ENCODE measurements at places on chromosomes 4 and X.

- H3K27me3 ChIP-seq = no peaks in the 10 kb centered on the region
- no peaks in the 10 kb centered on the region for H3K4me1 ChIP-seq
- no peak overlapping the region for H3K27ac ChIP-seq
- no peak for DNase-seq
- H3K36me3 ChIP-seq = no peaks in the 10 kb centered on the region
- H3K4me3 ChIP-seq = no peak overlapping the region
Observed at GRCh38 chr4:64796581-64796980, 387.3 kb upstream of the TECRL start.

DNA sequence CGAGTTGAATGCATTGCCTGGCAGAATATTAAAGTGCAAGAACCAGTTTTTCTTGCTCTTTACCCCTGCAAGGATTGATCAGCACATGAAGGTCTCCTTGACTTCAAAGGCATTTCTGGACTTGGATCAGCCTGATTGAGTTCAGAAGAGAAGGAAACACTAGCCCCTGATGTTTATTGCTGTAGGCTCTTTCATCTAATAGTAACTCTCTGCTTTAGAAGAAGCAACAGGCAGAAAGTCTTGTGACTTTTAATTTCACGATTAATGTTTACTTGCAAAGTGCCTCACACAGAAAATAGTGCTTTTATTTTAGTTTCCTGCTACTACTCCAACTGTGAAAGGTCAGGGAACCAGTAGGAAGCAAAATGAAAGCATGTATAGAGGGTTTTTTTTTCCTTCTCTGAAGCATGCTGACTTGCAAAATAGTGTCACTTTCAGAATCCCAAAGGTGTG lies 69.1 kb downstream of the PCDH7 start:
- H3K4me1 ChIP-seq = no peaks in the 10 kb centered on the region
- H3K4me3 ChIP-seq = no peak overlapping the region
- H3K27ac ChIP-seq = no peak overlapping the region
- H3K27me3 ChIP-seq = no peaks in the 10 kb centered on the region

DNA sequence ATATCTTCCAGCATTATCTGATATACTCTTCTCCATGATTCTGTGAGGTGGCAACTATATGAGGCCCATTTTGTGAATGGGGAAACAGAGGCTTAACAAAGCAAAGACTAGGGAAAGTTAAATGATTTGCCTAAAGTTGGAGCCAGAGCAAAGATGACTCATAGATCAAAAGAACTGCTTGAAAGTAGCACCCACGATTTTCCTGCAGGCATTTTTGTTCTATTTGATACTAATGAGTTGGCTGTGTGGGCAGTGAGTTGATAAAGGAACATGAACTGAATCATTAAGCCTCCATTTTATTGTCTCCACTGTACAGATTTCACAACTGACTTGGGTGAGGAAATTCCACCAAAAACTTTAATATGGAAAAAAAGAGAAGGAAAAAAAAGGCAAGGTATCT lies 138.9 kb upstream of the IGFBP7 start:
- H3K4me3 ChIP-seq = no peak overlapping the region
- H3K4me1 ChIP-seq = no peaks in the 10 kb centered on the region
- H3K27ac ChIP-seq = no peak overlapping the region
- H3K27me3 ChIP-seq = no peaks in the 10 kb centered on the region
- no peaks in the 10 kb centered on the region for H3K36me3 ChIP-seq
- no peak for DNase-seq

- H3K36me3 ChIP-seq = peaks cover 4% of the 10 kb centered on the region
- peaks cover 7% of the 10 kb centered on the region for H3K27me3 ChIP-seq
- no peak overlapping the region for H3K27ac ChIP-seq
- H3K4me3 ChIP-seq = no peak overlapping the region
Observed at GRCh38 chrX:77930581-77930980, 20.1 kb downstream of the ATP7A start.

GRCh38 chrX:15059474-15059873 lies 186.3 kb downstream of the MOSPD2 start:
- no peaks in the 10 kb centered on the region for H3K36me3 ChIP-seq
- no peak overlapping the region for H3K27ac ChIP-seq
- H3K27me3 ChIP-seq = peaks cover 43% of the 10 kb centered on the region
- DNase-seq = no peak
- H3K4me1 ChIP-seq = no peaks in the 10 kb centered on the region

DNA sequence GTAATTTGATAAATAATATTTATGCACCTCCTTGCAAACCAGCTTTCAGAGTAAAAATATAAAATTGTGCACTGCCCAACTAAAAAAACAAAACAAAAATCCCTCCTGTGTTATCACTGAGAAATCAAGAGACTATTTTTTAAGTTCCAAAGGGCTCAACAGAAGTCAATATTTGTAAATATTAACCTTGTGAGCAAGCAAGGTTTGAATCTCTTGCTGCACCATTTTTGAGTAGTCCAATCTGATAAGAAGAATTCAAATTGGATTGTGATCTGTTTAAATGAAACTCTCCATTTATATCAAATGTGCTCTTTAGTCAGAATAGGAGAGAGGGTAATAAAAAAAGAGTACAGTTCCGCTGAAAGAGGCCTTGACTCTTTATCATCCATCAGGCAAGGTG lies 520.2 kb downstream of the RAB28 start:
- no peaks in the 10 kb centered on the region for H3K27me3 ChIP-seq
- no peaks in the 10 kb centered on the region for H3K4me1 ChIP-seq
- H3K36me3 ChIP-seq = no peaks in the 10 kb centered on the region
- no peak overlapping the region for H3K4me3 ChIP-seq
- no peak for DNase-seq

DNA sequence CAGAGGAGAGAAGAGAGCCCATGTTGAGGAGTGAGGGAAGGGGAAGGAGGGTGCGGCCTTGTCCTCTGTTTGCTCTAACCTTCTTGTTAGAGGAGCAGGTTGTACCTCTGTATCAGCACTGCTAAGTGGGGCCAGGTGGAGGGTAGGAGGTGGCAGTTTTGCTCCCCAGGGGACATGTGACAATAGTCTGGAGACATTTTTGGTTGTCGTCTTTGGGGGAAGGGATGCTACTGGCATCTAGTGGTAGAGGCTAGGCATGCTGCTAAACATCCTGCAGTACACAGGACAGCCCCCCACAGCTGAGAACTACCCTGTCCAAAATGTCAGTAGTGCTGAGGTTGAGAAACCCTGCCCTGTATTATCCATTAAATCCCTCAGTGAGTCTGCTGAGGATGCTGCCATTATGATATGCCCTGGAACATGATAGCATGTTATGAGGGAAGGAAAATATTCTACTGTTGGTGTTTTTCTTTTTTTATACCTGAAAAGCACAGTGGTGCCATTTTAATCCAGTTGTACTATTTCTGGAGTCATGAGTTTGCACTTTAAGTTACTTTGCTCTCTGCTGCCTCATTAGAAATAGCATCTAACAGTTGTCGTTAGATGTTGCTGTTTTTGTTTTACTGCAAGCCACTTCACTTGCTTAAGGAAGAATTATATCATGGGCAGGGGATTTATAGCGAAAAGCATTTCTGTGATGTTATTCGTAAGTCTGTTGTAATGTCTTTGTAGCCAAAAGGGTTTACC lies 90.6 kb downstream of the LRP2BP start:
- DNase-seq = peak; percentile 30
- H3K27me3 ChIP-seq = no peaks in the 10 kb centered on the region
- H3K27ac ChIP-seq = no peak overlapping the region
- no peaks in the 10 kb centered on the region for H3K4me1 ChIP-seq

- H3K36me3 ChIP-seq = peaks cover 8% of the 10 kb centered on the region
- peak overlapping the region; percentile 6 for H3K27ac ChIP-seq
- H3K27me3 ChIP-seq = peaks cover 14% of the 10 kb centered on the region
- no peak overlapping the region for H3K4me3 ChIP-seq
Observed at GRCh38 chrX:110181459-110182137, 136.3 kb downstream of the AMMECR1 start.

GRCh38 chr4:127832585-127832984 lies 48.1 kb upstream of the PLK4 start:
- no peaks in the 10 kb centered on the region for H3K27me3 ChIP-seq
- no peaks in the 10 kb centered on the region for H3K36me3 ChIP-seq
- H3K4me3 ChIP-seq = no peak overlapping the region
- no peak overlapping the region for H3K27ac ChIP-seq

- peaks cover 33% of the 10 kb centered on the region for H3K4me1 ChIP-seq
- no peak overlapping the region for H3K4me3 ChIP-seq
- no peaks in the 10 kb centered on the region for H3K36me3 ChIP-seq
- no peaks in the 10 kb centered on the region for H3K27me3 ChIP-seq
Observed at GRCh38 chr4:78653655-78654054, 102.1 kb downstream of the ANXA3 start.

DNA sequence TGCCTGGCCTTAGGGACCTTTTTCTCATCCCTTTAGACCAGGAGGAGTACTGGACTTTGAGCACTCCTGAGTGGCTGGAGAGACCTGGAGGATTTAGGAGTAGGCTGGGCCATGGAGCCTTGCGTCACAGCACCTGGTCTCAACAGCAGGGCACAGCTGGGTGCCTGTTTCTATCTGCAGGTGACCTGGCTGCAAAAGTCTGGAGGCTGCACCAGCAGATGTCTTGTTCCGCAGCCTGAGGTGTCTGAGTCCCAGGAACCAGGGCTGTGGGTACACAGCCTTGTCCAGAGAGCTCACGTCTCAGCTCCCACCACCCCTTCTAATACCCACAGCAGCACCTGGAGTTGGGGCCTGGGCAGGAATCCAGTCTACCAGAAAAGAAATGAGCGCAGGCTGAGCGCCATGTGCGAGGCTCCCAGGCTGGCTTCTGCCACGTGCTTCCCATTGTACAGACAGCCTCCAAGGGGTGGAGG lies 5.0 kb upstream of the NSD2 start:
- H3K36me3 ChIP-seq = no peaks in the 10 kb centered on the region
- H3K4me3 ChIP-seq = no peak overlapping the region
- peaks cover 30% of the 10 kb centered on the region for H3K4me1 ChIP-seq
- H3K27ac ChIP-seq = no peak overlapping the region
- no peak for DNase-seq

GRCh38 chrX:72255445-72255844 lies 16.6 kb upstream of the ERCC6L start:
- peaks cover 28% of the 10 kb centered on the region for H3K27me3 ChIP-seq
- no peak for DNase-seq
- H3K4me3 ChIP-seq = no peak overlapping the region
- peaks cover 6% of the 10 kb centered on the region for H3K4me1 ChIP-seq

DNA sequence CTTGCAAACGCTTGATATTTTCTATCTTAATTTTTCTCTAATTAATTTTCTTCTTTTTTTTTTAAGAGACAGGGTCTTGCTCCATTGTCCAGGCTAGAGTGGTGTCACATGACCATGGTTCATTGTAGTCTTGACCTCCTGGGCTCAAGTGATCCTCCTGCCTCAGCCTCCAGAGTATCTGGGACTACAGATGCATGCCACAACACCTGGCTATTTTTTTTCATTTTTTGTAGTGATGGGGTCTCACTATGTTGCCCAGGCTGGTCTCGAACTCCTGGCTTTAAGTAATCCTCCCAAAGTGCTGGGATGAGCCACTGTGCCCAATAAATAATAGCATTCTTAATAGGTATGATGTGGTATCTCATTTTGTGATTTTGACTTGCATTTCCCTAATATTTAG lies 18.2 kb downstream of the SHROOM3 start:
- peaks cover 2% of the 10 kb centered on the region for H3K4me1 ChIP-seq
- peaks cover 34% of the 10 kb centered on the region for H3K27me3 ChIP-seq
- H3K36me3 ChIP-seq = no peaks in the 10 kb centered on the region
- no peak overlapping the region for H3K4me3 ChIP-seq
- H3K27ac ChIP-seq = no peak overlapping the region

- no peak overlapping the region for H3K4me3 ChIP-seq
- no peak for DNase-seq
- no peaks in the 10 kb centered on the region for H3K36me3 ChIP-seq
- H3K27me3 ChIP-seq = peaks cover 61% of the 10 kb centered on the region
- no peak overlapping the region for H3K27ac ChIP-seq
- H3K4me1 ChIP-seq = peaks cover 11% of the 10 kb centered on the region
Observed at GRCh38 chrX:153645921-153646488, 998 bp upstream of the DUSP9 start.

GRCh38 chrX:45479835-45480422 lies 279.3 kb upstream of the DIPK2B start:
- H3K4me1 ChIP-seq = peaks cover 10% of the 10 kb centered on the region
- DNase-seq = no peak
- no peaks in the 10 kb centered on the region for H3K36me3 ChIP-seq
- peaks cover 45% of the 10 kb centered on the region for H3K27me3 ChIP-seq
- no peak overlapping the region for H3K4me3 ChIP-seq
- H3K27ac ChIP-seq = peak overlapping the region; percentile 5

GRCh38 chr4:52142816-52143215 lies 91.7 kb downstream of the SPATA18 start:
- no peak overlapping the region for H3K27ac ChIP-seq
- no peaks in the 10 kb centered on the region for H3K36me3 ChIP-seq
- no peak overlapping the region for H3K4me3 ChIP-seq
- DNase-seq = no peak

GRCh38 chrX:122055979-122056715 lies 1008.7 kb downstream of the GLUD2 start:
- no peak for DNase-seq
- H3K4me3 ChIP-seq = no peak overlapping the region
- no peaks in the 10 kb centered on the region for H3K4me1 ChIP-seq
- no peaks in the 10 kb centered on the region for H3K36me3 ChIP-seq

DNA sequence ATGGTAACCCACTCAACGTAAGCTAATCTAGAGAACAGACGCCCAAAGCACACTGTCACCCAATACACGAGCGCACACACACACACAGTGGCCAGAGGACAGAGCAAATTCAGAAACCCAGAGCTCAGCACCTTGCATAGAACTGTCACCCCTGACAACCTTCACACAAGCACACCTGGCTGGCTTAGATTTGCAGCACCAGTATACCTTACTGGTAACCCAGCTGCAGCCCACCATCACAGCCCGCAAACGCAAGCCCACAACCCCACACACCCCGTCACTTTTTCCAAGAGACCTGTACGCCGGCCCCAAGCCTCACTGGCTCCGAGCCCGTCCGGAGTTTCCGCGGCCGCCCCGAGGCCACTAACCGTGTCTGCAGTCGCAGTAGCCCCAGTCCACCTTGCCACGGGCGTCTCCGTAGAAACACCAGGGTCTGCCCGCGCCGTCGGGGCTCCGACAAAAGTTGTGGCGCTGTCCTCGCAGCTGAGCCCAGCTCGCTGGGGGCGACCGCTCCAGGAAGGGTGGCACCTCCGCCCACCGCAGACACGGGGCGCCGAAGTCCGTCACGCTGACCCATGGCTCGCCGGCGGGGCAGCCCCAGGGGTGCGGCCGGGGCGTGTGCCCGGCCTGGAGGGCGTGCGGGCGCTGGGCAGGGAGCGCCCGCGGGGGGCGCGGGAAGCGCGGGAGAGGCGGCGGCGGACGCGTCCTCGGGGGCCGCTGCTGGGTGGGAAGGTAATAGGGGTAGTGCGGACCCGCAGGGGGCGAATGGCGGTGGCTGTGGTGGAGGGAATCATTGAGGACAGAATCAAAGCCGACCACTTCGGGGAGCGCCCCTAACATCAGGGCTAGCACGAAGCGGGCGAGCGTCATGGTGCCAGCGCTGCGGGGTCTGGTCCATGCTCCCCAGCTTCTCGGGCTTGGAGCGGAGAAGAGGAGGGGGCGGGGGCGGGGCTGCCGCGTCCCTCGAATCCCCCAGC lies 664 bp downstream of the PRSS12 start:
- H3K27me3 ChIP-seq = peaks cover 80% of the 10 kb centered on the region
- H3K36me3 ChIP-seq = no peaks in the 10 kb centered on the region
- no peak overlapping the region for H3K27ac ChIP-seq
- peak overlapping the region; percentile 52 for H3K4me3 ChIP-seq

All from activated T-cell treated with anti-CD3 and anti-CD28 coated beads, Interleukin-2, amount 50 U/mL, for 24 hours (primary cell).